ENCODE measurements at places on chromosomes 7 and 10.

DNA sequence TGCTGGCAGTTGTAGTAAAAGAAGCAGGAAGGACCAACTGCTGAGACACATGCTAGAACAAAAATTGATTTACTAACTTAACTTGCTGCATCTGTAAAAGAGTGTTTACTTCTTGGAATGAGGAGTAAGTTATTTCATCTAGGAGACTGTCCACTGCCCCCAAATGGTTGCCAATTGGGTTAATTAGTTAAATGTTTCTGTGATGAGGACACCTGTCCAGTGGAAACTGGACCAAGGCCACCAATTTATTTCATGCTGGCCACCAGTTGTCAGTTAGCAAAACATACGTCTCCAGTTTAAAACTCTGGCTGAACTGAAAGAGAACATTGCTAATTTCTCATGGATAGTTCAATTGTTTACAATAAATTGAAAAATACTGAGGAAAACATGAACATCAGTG is 191.7 kb downstream of the PPP1R9A start:
- no peak for DNase-seq
- H3K4me1 ChIP-seq, result no peaks in the 10 kb centered on the region
- no peaks in the 10 kb centered on the region for H3K27me3 ChIP-seq
- H3K27ac ChIP-seq, result no peak overlapping the region
- no peak overlapping the region for H3K4me3 ChIP-seq

- no peak overlapping the region for H3K27ac ChIP-seq
- H3K4me1 ChIP-seq, result peaks cover 13% of the 10 kb centered on the region
- no peak for DNase-seq
- H3K36me3 ChIP-seq, result no peaks in the 10 kb centered on the region
- no peak overlapping the region for H3K4me3 ChIP-seq
These were observed 125.7 kb downstream of the ZMYND11 start for GRCh38 chr10:260819-261429.

DNA sequence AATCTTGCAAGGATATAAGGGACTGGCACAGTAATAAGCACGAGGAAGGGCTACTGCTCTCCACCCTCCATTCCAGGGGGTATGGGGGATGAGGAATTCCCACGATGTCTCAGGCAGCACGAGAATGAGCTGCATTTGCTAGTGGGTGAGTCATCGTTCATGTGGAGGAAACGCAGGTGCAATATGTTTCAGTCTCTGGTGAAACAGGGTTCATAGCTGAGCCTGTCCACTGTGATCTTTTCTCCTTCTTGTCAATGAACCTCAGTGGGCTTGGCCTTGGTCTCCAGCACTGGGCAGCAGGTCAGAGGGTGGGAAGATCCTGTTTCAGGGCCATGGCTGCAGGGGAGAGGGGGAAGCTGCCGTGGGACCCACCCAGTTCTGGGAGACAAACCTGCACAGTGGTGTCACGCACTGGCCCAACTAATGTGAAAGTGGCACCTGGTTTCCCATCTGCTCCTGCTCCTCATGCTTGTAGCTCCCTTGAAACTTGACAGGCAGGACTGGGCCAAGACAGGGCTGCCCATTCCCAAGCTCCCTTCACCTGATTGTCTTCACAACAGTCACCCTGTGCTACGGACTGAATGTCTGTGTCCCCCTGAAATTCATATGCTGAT is 181.9 kb downstream of the USP6NL start:
- peaks cover 19% of the 10 kb centered on the region for H3K4me1 ChIP-seq
- DNase-seq, result no peak
- H3K36me3 ChIP-seq, result no peaks in the 10 kb centered on the region
- no peak overlapping the region for H3K27ac ChIP-seq
- H3K27me3 ChIP-seq, result no peaks in the 10 kb centered on the region
- no peak overlapping the region for H3K4me3 ChIP-seq

DNA sequence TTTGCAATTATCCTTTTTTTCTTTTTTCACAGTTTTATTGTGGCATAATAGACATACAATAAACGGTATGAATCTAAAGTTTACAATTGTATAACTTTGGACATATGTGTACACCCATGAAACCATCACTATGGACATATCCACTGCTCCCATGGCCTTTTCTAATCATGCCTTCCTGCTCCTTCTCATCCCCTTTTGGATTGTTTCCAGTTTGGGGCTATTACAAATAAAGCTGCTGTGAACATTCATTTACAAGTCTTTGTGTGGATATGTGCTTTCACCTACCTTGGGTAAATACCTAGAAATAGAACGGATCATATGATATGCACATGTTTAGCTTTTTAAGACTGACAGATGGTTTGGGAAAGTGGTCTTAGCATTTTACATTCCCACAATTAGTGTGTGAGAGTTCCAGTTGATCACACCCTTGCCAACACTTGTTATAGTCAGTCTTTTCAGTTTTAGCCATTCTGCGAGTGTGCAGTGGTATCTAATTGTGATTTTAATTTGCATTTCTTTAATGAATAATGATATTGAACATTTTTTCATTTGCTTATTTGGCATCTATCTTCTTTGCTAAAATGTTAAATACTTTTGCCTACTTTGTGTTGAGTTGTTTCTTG is 120.9 kb upstream of the KAT6B start:
- H3K36me3 ChIP-seq, result peaks cover 12% of the 10 kb centered on the region
- no peaks in the 10 kb centered on the region for H3K27me3 ChIP-seq
- no peaks in the 10 kb centered on the region for H3K4me1 ChIP-seq
- H3K27ac ChIP-seq, result no peak overlapping the region
- DNase-seq, result no peak
- H3K4me3 ChIP-seq, result no peak overlapping the region

GRCh38 chr10:43069211-43069515 is 7.7 kb upstream of the RET start:
- no peak for DNase-seq
- H3K4me3 ChIP-seq, result no peak overlapping the region
- no peaks in the 10 kb centered on the region for H3K4me1 ChIP-seq
- H3K27me3 ChIP-seq, result no peaks in the 10 kb centered on the region
- H3K36me3 ChIP-seq, result no peaks in the 10 kb centered on the region

- H3K27me3 ChIP-seq, result no peaks in the 10 kb centered on the region
- no peak overlapping the region for H3K27ac ChIP-seq
- DNase-seq, result no peak
- H3K4me3 ChIP-seq, result no peak overlapping the region
- H3K4me1 ChIP-seq, result no peaks in the 10 kb centered on the region
These were observed 14.2 kb downstream of the DUSP5 start for GRCh38 chr10:110511734-110512449.

DNA sequence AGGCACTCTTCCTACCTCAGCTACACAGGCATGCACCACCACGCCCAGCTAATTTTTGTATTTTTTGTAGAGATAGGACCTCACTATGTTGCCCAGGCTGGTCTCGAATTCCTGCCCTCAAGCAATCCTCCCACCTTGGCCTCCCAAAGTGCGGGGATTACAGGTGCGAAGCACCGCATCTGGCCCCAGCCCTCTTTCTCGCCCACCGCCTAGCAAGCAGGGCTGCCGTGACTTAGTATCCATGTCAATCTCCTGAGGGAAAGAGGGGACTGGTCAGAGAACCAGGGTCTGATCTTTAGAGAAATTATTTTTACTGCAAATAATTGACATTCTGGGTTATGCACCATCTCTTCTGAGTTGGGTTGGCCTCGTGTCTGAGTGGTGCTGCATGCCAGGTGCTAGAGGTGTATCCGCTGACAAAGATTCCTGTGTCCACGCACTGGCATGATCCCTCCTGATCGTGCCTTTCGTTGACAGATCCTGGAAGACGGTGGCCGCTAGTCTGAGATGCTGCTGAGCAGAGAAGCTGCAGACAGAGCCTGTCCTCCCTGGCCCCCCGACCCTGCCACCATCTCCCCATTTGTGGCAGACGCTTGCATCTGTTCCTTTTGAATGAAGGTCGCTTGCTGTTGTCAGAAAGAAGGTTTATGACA is 22.7 kb downstream of the WIPI2 start:
- H3K27ac ChIP-seq, result no peak overlapping the region
- H3K27me3 ChIP-seq, result no peaks in the 10 kb centered on the region
- DNase-seq, result no peak
- no peaks in the 10 kb centered on the region for H3K4me1 ChIP-seq
- H3K36me3 ChIP-seq, result peaks cover 92% of the 10 kb centered on the region
- H3K4me3 ChIP-seq, result no peak overlapping the region

GRCh38 chr7:5210751-5211338 is 20.8 kb downstream of the WIPI2 start:
- no peak overlapping the region for H3K4me3 ChIP-seq
- H3K4me1 ChIP-seq, result no peaks in the 10 kb centered on the region
- no peaks in the 10 kb centered on the region for H3K27me3 ChIP-seq
- H3K27ac ChIP-seq, result no peak overlapping the region
- H3K36me3 ChIP-seq, result peaks cover 90% of the 10 kb centered on the region
- no peak for DNase-seq

DNA sequence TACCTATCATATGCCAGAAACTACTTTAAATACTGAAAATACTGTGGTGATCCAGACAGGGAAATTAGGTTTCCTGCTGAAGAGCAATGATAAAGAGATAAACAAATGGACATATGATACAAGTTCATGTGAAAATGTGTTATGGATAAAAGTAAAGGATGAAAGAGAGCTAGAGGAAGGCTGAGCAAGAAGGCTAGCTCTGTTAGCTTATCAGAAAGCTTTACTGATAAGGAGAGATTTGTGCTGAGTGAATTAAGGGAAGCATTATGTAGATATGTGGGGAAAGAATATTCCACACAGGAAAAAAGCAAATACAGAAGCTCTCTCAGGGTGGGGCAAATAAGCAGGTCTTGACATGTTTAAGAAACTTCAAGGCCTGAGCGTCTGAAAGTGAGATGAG is 308.4 kb downstream of the HDAC9 start:
- H3K4me1 ChIP-seq, result no peaks in the 10 kb centered on the region
- no peak overlapping the region for H3K4me3 ChIP-seq
- H3K27me3 ChIP-seq, result no peaks in the 10 kb centered on the region
- no peak overlapping the region for H3K27ac ChIP-seq

Data from DND-41 (cell line).